Hematopoietic multipotent progenitor cell treated with erythropoietin and hydrocortisone succinate and interleukin-3 and kit ligand, for 6 days (in vitro differentiated cells): ENCODE measurements at places on chromosomes 11 and 22.

DNA sequence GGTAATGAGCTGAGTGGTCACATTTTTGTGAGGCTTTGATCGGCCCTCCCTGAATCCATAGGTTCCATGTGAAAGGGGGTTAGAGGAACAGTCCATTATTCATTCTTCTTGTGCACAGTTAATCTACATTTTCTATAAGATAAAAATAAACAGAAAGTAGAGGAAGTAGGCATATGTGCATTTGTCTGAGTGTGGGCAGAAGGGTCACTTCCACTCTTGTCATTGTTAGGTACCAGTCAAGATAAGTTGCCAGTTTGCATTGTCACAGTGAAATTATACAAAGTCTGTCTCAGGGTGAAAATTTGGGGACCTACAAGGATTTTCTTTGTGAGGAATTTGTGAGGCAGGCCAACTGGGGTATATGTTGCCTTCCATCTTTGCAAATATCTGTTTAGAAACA lies 4.6 kb upstream of the APOL4 start:
- DNase-seq, result no peak

- peak; percentile 5 for DNase-seq
Observed at GRCh38 chr22:27934069-27934468, 15.0 kb upstream of the PITPNB start.

- no peak for DNase-seq
Observed at GRCh38 chr11:299081-299891, at the start of gene IFITM5. IFITM5 (minus strand) TSS chr11:299526; CDS start chr11:299490, 36 bp downstream.

- DNase-seq, result no peak
Observed at GRCh38 chr11:1074244-1075221, at the start of gene MUC2. MUC2 (plus strand) TSS chr11:1074874.

DNA sequence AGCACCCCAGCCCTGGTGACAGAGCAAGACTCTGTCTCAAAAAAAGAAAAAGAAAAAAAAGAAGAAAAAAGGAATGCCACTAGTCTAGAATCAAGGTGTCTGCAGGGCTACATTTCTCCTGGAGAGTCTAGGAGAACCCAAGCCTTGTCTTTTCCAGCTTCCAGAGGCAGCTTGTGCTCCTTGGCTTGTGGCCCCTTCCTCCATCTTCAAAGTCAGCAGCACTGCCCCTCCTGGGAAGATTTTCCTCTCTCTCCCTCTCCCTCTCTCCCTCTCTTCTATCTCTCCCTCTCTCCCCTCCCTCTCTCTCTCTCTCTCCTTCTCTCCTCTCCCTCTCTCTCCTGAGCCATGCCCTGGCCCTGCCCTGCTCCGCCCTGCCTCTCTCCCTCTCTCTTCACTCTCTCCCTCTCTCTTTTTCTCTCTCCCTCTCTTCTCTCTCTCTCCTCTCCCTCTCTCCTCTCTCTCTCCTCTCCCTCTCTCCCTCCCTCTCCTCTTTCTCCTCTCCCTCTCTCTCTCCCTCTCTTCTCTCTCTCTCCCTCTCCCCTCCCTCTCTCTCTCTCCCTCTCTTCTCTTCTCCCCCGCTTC lies 97.7 kb upstream of the FGF3 start:
- no peak for DNase-seq

DNA sequence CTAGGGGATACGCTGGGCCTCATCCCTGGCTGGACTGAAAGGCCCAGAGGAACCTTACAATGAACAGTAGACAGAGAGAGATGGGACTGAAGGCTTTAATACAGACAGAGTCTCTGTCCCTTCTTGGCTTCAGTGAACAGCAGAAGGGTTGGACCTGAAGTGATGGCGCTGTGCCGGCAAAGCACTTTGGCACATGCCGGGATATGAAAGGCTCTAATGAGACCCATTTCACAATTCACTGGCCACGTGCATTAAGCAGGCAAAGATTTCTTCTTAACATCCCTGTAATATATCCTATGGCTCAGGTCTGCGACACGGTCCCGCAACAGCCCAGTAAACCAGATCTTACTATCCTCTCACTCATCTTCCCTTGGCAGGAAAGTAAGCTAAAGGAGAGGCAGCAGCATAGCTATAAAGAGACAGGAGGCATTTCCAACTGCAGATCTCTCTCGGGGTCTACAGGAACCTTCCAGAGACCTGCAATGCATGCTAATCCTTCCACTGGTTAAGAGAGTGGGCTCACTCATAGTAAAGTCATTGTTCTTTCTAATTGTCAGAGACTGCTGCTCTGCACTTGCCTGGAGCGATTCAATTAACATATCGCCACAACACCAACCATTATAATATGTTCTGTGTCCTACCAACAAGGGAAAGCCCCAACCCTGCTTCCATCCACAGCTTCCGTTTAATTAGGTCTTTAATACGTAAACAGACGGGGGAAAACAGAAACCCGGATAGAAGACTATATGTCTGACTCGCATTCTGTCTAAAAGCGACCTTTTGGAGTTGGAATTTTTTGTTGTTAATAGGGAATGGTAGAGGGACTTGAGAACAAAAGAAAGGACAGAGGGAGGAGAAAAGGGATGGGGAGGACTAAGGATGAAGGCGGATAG lies 1179.0 kb downstream of the LRRC4C start:
- DNase-seq, result no peak

- DNase-seq, result no peak
Observed at GRCh38 chr11:100761841-100762240, 74.8 kb downstream of the ARHGAP42 start.

DNA sequence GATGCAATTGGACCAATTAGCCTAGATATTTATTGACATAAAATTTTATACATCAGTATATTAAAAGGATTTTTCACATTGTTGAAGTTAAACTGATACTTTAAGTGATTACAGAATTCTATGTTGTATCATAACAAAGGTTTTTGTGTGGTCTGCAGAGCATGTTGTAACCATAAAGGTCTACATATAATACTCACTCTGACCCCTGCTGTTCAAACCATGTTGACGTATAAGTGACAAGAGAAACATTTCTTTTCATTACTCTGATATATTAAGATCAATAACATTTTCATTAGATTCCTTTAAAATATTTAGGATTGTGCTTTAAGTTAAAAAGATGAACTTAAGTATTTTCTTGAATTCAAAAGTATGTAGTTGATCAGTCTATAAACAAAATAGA lies 63.9 kb downstream of the GAS2 start:
- DNase-seq, result peak; percentile 59

GRCh38 chr11:38648604-38649003 lies 2050.6 kb upstream of the RAG2 start:
- no peak for DNase-seq

DNA sequence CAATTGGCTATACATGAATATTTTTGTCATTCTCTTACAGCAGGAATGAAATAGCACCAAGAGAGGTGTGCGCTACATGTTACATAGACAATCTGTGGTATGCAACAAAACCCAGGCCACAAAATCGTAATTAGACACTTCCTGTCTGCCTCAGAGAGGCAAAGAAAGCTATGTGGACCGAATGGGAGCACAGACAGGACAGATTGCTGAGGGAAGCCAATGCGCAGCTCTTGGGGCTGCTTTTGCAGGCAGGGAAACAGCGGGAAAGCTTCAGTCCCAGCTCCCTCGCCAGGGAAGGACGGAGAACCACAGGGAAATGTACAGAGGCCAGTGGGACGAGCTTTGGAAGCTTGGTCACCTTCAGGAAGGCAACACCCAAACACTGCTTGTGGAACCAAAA lies 40.9 kb downstream of the SERPINH1 start:
- no peak for DNase-seq

GRCh38 chr11:102734650-102735049 lies 9.9 kb upstream of the MMP8 start:
- DNase-seq, result no peak

DNA sequence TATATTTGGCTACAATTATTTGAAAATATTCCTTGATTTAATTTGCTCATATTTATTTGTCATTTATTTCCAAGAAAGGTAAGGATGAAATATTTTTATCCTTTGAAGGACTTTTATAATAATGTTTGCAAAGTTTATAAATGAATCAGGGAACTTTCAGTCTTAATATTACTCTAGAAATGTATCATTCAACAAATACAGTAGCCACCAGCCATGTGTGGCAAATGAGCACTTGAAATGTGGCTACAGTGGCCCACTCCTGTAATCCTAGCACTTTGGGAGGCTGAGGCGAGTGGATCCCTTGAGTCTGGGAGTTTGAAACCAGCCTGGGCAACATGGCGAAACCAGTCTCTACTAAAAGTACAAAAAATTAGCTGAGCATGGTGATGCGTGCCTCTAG lies 20.3 kb upstream of the PHF21A start:
- no peak for DNase-seq

- no peak for DNase-seq
Observed at GRCh38 chr11:43833657-43834073, 47.0 kb upstream of the ALKBH3 start.

DNA sequence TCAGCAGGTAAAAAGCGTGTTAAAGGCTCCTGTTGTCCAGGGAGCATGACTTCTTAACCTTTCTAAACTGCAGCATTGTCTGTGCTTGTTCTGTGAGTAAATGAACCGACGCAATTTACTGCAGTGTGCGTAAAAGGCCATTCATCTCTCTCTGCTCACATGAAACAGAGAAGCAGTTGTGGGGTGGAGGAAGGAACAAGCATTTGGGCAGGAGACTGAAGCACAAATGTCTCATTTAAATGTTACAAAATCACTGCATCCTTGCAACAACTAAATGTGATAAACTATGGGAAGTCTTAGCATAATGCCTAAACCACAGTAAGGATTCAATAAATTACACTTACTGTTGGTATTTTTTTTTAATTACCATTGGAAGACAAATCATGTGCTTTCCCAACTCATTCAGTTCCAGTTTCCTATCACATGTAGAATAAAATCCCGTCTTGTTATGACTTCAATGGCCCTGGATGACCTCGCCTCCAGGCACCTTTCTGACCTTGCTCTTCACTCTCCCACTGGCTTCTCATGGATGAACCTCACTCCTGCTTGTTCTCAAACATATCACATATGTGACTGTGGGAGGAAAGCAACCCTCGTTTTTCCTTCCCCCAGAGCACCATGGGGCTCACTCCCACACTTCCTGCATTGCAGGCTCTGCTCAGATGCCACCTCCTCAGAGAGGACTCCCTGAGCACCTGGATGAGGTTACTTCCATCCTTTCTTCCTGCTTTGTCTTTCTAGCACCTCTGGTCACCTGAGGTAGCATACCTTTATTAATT lies 21.6 kb upstream of the RFPL2 start:
- no peak for DNase-seq

DNA sequence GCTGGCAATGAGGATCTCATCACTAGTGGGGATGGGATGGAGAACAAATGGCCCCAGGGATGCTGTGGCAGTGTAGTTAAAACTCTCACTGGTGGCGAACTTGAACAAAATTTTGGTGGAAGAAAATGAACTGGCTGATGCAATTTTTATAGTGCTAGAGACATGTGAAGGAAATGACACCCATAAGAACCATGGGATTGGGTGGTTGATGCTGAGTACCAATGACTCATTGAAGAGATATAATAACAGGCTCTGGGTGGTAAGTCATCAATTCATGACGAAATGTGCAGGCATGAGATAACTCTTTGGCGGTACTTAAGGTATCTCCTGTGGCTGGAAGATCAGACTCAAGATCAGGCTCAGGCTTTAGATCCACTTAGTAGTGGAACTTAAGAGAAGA lies 172.9 kb upstream of the DDI1 start:
- peak; percentile 13 for DNase-seq

- DNase-seq, result no peak
Observed at GRCh38 chr11:108392353-108392752, 75.0 kb downstream of the C11orf65 start.

DNA sequence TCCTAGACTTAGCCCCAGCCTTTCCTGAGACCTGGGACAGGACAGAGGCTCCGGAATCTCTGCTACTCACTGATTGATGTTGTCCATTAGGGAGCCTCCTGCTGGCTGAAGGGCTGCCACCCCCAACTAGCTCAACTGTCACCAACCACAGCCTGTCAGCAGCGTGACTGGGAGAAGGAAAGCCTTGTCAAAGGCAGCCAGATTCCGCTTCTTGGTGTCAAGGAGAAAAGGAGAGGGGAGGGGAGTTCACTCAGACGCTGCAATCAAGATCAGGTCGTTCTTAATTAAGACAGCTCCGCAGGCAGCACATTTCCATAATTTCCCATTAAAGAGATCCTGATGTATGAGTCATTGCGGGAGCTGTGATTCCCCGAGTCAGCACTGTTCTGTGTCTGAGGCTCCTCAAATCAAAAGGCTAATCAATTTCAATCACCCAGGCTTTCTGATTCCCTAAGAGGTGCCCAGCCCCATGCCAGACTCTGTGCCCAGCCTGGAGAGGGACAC lies 152.8 kb upstream of the ZBED5 start:
- peak; percentile 35 for DNase-seq

GRCh38 chr11:31690041-31690440 lies 121.1 kb downstream of the PAX6 start:
- DNase-seq, result no peak

DNA sequence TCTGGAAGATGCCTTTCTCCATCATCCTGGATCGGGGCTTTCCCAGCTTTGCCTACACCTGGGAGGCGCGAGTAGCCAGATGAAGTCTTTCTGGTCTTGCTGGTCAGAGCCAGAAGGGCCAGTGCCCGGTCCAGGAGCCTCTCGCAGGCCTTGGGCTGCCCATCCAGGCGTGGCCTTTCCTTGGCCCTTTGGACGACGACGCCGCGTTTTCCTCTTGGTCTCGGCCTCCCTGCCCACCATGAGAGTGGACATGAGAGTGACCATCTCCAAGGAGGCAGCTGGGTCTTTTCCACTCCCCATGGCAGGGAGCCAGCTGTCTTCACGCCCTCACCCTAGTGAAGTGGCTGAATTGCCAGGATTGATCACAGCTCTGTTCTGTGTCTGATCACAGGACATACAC lies 3.5 kb downstream of the PTDSS2 start:
- DNase-seq, result no peak

GRCh38 chr11:120174866-120175265 lies 36.0 kb upstream of the OAF start:
- DNase-seq, result no peak

- peak; percentile 91 for DNase-seq
Observed at GRCh38 chr22:20783844-20784723, 10.2 kb downstream of the SERPIND1 start.

DNA sequence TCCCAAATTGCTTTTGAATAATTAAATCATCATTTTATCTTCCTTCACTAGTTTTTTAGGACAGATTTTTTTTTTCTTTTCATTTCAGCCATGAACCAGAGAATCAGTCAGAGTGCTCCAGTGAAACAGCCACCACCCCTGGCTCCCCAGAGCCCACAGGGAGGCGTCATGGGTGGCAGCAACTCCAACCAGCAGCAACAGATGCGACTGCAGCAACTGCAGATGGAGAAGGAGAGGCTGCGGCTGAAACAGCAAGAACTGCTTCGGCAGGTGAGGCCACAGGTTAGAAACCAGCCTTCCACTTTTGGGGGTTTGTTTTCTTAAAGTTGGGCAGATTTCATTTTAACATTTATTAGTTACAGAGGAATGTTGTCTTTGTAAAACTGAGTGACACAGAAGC lies 95.6 kb downstream of the YAP1 start:
- DNase-seq, result no peak
